ENCODE measurements at places on chromosomes 12 and 14.

DNA sequence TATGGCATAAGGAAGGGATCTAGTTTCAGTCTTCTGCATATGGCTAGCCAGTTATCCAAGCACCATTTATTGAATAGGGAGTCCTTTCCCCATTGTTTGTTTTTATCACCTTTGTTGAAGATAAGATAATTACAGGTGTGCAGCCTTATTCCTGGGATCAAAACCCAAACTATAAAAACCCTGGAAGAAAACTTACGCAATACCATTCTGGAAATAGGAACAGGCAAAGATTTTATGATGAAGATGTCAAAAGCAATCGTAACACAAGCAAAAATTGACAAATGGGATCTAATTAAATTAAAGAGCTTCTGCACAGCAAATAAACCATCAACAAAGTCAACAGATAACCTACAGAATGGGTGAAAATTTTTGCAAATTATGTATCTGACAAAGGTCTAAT, 128.5 kb upstream of the DCN start:
- DNase-seq, result no peak

GRCh38 chr14:99272899-99273765, 1.1 kb upstream of the BCL11B start:
- no peak for DNase-seq

GRCh38 chr12:113260127-113260526, 38.9 kb downstream of the TPCN1 start:
- DNase-seq, result no peak

DNA sequence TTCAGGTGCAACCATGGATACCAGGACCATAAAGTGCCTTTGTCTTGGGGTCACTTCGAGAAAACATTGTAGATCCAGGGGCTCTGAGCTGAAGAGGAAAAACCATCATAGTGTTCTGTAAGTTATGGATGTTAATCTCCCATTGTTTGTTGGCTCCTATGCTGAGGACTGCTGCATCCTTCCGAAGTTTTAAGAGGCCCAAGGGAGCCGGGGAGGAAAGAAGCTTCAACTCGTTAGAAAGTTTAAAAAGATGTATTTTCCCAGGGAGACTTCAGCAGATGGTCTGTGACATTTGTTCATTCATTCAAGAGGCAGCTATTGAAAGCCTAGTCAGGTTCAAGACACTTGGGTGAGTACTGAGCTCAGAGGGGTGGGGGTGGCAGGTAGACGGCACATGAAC, 378.8 kb upstream of the TBX3 start:
- no peak for DNase-seq
